Forelimb muscle (tissue), 1 donor: ENCODE measurements at places on chromosomes 7 and 10.

DNA sequence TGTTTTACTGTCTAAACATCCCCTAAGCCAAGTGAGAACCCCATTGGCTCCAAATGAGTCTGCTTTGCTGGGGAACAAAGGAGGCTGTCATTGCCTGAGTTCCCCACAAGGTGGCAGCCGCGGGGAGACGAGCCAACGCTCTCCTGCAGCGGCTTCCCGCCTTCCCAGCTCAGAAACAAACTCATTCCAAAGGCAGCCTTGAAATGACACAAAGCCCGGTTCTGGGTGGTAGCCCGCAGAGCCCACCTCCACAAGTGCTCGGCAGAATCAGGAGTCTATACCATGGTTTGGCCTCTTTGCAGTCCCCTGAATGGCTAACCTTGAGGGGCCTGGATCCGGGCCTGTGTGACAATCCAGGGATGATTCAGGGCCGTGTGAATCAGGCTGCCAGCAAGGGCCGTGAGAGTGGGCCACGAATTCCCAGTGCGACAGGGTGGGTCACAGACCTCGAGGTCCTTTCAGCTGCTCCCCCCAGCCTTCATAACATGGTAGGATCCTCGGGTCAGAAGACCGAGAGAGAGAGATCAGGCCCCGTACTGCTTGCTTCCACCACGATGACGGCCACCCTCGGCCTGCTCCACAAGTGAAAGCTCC lies 79.7 kb downstream of the DLG5 start:
- DNase-seq = peak; percentile 46

DNA sequence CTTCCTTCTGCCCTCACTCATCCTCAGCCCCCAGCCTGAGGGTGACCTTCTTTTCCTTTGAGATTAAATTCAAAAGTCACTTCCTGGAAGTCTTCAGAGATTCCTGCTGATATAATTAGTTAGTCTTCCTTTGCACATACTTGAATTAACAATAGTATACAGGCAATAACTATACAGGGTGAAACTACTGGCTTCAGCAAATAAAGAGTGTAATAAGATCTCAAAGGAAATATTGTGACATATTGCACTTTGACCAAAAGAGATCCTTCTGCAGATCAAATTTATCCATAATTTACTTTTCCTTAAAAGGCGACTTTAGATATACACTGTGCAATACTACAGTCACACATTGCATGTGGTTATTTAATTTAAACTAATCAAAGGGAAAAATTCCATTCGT lies 123.8 kb downstream of the SEMA3A start:
- DNase-seq = no peak

DNA sequence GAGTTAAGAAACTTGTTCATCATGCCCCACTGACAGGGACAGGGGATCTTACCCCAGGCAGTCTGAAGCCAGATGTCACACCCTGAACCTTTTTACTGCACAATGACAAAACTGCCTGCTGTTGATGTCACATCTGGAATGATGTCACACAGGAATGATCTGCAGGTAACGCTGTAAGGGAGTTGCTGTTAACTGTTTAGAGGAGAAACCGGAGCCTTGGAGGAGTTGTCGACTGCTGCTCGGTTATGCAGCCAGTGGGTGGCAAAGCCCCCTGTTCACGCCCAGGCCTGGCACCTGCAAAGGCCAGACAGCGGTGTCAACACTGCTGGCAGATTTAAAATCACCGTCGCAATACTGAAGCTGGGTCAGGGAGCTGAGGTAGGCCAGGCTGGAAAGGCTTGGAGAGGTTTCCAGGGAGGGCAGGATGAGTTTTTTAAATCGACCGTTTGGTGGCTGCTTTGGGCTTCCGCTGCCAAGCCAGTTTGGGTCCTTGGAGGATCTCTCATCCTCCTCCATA lies 10.0 kb upstream of the SLIT1 start:
- no peak for DNase-seq

DNA sequence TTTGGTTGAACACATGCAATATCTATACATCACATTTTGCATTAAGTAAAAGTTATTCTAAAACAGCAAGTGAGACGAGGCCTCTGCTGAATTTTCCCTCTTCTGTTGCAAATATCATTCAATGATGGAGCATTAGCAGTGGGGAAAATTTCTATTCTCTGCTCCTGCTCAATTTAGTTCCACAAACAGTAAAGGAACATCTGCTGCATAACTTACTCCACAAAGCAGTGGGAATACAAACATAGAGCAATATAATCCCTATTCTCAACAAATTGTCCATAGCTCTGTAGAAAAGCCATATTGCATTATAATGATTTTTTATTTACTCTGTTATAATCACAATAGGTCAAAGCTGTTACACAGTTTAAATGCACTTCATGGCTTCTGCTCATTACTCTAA lies 5.9 kb downstream of the AGR3 start:
- no peak for DNase-seq

DNA sequence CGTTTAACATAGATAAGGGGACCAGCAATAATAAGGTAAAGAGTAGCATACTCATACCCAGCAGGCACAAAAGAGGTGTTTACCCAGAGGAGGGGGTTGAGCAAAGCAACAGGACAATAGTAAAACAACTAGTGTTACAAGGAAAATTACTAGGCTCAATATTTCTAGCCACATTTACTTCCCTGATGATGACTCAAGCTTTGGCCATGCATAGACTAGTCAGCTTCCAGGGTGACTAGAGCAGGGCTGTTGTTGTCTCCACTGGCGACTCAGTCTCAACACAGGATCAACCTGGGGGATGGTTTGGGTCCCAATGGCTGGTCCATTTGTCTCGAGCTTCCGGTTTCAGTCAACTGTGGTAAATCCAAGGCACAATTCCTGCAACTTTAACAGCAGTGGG lies 217.7 kb upstream of the KCND2 start:
- no peak for DNase-seq

DNA sequence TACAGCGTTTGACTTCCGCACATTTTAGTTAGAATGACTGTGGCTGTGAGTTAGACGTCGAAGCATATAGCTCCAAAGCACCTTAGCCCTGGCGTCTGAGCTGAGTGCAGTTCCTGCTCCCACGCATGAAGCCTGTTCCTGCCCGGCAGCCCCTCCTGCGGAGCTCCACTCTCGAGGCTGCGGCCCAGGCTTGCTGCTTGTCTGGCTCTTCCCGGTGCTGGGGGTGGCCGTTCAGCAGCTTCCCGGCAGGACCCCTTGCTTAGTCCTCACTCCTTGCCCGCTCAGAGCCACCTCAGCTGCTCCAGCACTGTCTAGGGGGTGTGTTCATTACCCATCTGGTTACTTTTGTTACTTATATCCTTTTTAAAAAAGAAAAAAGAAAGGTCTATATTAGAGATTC lies 88.1 kb upstream of the DNAJB6 start:
- no peak for DNase-seq

- DNase-seq = no peak
Observed at GRCh38 chr7:107230334-107230733, 61.5 kb downstream of the HBP1 start.
